H4 (cell line): ENCODE measurements at places on chromosomes 16 and 17. TPM values are rescaled to one million over a fixed set of nuclear protein-coding genes. Genes with fewer than 3 reads are reported as not detected.

The CCDC40 gene
- total RNA-seq: 2.8 and 3.8 TPM in 2 replicates

DNA sequence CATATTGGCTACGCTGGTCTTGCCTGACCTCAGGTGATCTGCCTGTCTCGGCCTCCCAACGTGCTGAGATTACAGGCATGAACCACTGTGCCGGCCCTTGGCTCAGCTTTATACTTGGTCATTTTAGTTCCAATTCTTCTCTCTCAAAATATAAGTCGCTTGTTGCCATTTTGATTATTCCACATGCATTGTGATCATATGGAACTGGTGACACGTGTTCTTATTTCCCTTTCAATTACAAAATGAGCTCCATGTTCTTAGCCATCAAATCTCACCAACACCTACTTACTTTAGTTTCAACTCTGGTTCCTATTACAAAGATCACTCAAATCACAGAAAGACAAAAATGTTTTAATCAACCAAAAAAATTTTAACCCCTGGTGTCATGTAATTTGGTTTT lies 1711.7 kb downstream of the TP53TG3F start:
- no peak for DNase-seq

The CYB561 gene
- total RNA-seq: 29.1 and 30.9 TPM in 2 replicates

- DNase-seq: no peak
Measured at GRCh38 chr16:73526011-73526804, 478.3 kb upstream of the ZFHX3 start.
